Substantia nigra (tissue), 51 donors: ENCODE measurements at places on chromosomes 11 and 22.

GRCh38 chr11:34855754-34856095 lies 60.5 kb downstream of the APIP start:
- no peak for DNase-seq

DNA sequence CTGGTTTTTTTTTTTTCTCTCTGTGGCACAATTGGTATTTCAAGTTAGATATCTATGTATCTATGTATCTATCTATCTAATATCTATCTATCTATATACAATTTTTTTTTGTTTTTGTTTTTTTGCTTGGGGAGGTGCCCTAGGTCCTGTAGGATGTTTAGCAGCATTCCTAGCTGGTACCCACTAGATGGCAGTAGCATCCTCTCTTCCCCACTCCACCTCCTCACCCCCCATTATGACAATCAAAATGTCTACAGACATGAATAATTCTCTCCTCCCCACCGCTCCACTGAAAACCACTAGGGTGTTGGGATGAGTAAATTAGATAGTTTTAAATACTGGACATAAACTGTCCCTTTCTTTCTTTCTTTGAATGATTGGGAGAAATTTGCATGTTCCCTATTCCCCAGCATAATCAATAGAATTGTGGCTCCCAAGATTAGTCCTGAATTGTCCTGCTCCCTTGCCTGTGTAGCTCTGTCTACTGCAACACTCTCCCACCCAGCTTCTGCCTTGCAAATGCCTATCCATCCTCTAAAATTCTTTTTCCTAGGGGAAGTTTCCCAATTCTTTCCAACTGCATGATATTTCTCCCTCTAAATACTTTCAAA lies 1152.4 kb downstream of the LRRC4C start:
- no peak for DNase-seq

DNA sequence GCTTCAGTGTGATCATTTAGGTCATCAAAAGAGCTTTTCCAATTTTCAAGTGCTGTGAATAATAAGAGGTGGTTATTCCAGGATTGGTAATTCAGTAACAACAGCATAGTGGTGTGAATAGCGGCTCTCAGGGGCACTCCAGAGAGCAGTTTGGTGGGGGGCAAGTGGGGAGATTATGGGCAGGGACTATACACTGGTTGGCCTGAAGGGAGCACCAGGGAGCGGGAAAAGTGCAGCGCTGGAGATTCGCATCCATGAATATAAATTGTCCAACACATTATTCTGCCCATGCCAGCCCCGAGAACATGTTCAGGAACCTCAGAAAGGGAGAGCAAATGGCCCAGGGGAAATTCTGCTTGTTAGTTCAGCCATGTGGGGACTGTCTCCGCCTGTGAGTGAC lies 37.9 kb downstream of the OR6Q1 start:
- DNase-seq, result no peak

DNA sequence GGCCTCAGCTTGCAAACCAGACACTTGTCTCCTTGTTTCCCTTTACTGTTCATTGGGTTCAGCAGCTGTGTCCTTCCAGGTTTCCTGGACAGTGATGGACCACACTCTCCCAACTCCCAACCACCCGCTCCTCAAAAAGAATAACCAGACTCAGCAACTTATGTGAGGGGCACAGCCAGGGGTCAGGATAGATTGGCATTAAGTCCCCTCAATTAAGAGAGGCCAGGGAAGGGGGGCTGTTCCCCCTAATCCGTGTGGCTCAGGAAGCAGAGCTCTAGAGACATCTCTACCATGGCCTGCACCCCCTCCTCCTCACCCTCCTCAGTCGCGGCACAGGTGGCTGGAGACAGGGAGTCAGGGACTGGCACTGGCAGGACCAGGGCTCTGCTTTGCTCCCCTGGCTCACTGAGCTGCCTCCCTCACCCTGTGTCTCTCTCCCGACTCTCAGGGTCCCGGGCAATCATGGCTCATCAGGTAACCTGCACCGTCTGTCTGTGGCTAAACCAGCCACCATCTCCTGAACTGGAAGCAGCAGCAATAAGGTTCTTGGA lies 111.7 kb downstream of the ZNF280B start:
- no peak for DNase-seq

- peak; percentile 50 for DNase-seq
Observed at GRCh38 chr11:32893343-32894148, 935 bp downstream of the QSER1 start.

GRCh38 chr11:8731647-8732323 lies 49.2 kb downstream of the RPL27A start:
- no peak for DNase-seq

GRCh38 chr22:44730490-44731356 lies 21.7 kb upstream of the ARHGAP8 start:
- no peak for DNase-seq

GRCh38 chr11:13885083-13885482 lies 77.4 kb upstream of the SPON1 start:
- no peak for DNase-seq

- no peak for DNase-seq
Observed at GRCh38 chr11:116537709-116538108, 235.1 kb downstream of the BUD13 start.

DNA sequence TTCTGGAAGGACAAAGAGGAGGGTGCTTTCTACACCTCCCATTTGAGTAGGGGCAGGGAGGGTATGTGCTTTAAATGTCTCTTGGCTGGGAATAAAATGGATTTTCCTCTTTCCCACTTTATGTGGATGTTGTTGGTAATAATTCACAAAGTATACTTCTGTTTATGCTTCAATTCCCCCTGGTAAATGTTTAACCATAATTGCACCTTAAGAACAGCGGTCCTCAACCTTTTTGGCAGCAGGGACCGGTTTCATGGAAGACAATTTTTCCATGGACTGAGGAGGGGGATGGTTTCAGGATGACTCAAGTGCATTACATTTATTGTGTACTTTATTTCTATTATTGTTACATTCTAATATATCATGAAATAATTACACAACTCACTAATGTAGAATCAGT lies 4.0 kb upstream of the TP53AIP1 start:
- DNase-seq, result no peak

GRCh38 chr11:84241343-84242131 lies 955.4 kb upstream of the CCDC90B start:
- no peak for DNase-seq

GRCh38 chr11:116640641-116641402 lies 132.0 kb downstream of the BUD13 start:
- no peak for DNase-seq

- no peak for DNase-seq
Observed at GRCh38 chr11:35802221-35802620, 139.6 kb downstream of the TRIM44 start.

- no peak for DNase-seq
Observed at GRCh38 chr11:2945757-2946287, 16.6 kb upstream of the PHLDA2 start.

DNA sequence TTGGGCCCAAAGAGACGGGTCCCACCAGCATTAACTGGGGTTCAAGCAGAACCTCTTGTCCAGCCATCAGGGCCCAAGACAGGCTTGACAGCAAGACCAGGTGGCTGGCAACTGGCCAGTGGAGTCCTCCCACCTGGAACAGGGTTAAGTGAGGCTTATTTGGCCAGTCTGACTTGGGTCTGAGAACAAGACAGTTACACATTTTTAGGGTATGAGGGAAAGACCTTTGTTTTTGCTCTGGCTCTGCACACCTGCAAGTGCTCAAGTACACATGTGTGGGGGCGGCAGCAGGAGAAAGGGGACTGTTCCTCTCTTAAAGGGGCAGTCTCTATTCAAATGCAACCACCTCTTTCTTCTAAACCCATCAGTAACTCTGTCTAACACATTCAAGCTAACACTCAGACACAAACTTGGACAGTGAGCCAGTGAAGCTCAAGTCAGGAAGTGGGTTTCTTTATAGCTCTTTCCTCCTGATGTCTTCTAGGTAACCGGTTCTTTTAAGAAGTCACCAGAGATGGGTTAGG lies 116.2 kb downstream of the ETS1 start:
- no peak for DNase-seq

- DNase-seq, result no peak
Observed at GRCh38 chr11:65310736-65311135, 3.9 kb upstream of the CDC42EP2 start.

DNA sequence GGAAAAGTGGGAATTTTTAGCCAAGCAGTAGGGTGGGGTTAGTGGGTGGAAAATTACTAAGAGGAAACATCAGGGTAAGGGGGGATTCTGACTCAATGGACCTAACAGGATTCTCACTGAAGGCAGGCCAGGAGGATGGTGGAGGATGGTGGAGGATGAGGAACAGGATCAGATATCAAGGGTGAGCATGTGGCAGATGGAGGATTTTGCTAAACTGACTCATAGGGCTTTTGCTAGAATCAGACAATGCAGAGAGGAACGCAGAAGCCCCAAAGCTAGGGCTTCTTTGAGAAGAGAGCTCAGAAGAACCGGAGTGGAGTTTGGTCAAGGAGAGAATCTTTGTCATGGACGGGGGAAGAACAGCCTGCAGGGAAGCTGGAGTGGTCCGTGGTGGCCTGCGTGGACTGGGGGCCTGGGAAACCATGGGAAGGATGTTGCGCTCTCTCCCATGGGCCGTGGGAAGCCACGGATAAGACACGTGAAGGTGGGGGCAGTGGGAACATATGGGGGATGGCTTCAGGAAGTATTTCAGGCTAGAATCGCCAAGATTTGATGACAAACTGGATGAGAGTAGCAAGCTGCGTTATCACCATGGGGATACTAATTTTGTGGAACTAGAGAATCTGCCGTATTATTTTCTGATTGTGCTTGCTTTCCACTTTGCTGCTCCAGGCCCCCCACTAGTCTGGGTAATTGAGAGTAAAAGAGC lies 165.2 kb downstream of the LDLRAD3 start:
- DNase-seq, result no peak

- DNase-seq, result no peak
Observed at GRCh38 chr11:64998690-64999431, 2.1 kb upstream of the BATF2 start.

- DNase-seq, result no peak
Observed at GRCh38 chr22:47064416-47064815, 302.0 kb downstream of the TBC1D22A start.

DNA sequence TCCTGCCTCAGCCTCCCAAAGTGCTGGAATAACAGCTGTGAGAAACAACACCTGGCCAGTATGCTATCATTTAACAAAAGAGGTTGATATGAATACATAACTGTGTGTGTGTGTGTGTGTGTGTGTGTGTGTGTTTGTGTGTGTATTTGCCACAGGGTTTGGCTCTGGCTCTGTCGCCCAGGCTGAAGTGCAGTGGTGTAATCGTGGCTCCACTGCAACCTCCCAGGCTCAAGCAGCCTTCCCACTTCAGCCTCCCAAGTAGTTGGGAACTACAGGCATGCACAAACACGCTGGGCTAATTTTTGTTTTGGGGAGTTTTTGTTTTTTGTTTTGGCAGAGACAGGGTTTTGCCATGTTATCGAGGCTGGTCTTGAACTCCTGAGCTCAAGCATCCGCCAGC lies 4.7 kb downstream of the SPA17 start:
- no peak for DNase-seq

DNA sequence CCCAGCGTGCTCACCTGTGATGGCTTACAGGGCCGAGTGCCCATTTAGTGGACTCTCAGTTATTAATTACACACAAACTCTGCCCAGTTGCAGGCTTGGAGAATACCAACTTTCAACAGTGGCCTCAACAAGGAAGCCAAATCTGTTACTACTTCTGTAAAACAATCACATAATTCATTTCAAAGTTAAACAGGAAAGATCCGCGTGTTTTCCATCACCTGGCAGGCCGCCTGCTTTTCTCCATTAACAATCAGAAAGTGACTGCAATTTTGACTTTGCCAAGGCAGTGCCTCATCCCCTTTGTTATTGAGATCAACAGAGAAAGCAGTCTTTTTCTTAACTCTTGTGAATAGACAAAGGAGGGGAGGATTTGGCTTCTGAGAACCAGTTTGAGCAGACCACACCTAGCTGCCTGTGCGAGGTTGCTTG lies 77.7 kb downstream of the BARX2 start:
- DNase-seq, result no peak

GRCh38 chr11:17766590-17766989 lies 32.0 kb downstream of the KCNC1 start:
- no peak for DNase-seq

GRCh38 chr22:18110194-18110953 lies at the start of gene TUBA8:
Gene TUBA8, plus strand, starts transcription at chr22:18110809. Its CDS starts 57 bp downstream, at chr22:18110866.
- DNase-seq, result peak; percentile 34

DNA sequence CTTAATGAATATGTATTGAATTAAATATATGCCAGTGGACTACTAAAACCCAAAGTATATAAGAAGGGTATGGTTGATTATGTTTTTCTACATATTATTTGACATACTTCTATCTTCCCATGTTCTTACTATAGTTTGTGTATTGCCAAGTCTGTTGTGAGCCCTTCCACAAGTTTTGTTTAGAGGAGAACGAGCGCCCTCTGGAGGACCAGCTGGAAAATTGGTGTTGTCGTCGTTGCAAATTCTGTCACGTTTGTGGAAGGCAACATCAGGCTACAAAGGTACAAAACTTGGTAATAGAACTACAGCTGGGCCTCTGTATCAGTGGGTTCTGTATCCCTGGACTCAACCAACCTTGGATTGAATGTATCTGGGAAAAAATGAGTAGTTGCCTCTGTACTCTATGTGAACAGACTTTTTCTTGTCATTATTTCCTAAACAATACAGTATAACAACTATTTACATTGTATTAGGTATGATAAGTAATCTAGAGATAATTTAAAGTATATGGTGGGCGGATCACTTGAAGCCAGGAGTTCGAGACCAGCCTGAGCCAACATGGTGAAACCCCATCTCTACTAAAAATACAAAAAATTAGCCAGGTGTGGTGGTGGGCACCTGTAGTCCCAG lies 38.7 kb upstream of the TTC36 start:
- no peak for DNase-seq

DNA sequence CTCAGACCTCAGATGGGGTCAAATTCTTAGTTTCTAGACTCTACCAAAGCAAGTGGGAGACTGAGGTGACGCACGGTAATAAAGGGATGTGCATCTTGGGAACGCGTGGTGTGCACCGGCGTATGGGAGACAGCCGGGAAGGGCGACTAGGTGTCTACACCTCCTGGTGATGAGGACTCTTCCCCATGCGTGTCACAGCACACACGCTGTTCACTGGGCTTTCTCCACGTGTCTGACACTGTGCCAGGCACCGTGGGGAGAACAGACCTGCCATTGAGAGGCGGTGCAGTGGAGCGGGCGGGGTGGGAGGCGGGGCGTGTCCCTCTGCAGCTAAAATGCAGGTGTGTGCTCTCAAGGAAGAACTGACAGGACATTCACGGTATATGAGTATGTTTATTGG lies 5.3 kb downstream of the FXYD6 start:
- DNase-seq, result no peak
